Activated T-cell treated with anti-CD3 and anti-CD28 coated beads, Interleukin-2, amount 50 U/mL, for 1 hour (primary cell): ENCODE measurements at places on chromosomes 7 and 10.

GRCh38 chr10:94264085-94264484 is 98.7 kb downstream of the NOC3L start:
- DNase-seq = no peak

- no peak for DNase-seq
Observed at GRCh38 chr7:140593672-140593982, 47.0 kb downstream of the DENND2A start.

GRCh38 chr10:33453081-33454025 is 118.9 kb upstream of the NRP1 start:
- DNase-seq = no peak

- DNase-seq = no peak
Observed at GRCh38 chr10:58972576-58973234, 203.7 kb upstream of the PHYHIPL start.

GRCh38 chr7:141872931-141873330 is 31.6 kb upstream of the PRSS37 start:
- DNase-seq = no peak

DNA sequence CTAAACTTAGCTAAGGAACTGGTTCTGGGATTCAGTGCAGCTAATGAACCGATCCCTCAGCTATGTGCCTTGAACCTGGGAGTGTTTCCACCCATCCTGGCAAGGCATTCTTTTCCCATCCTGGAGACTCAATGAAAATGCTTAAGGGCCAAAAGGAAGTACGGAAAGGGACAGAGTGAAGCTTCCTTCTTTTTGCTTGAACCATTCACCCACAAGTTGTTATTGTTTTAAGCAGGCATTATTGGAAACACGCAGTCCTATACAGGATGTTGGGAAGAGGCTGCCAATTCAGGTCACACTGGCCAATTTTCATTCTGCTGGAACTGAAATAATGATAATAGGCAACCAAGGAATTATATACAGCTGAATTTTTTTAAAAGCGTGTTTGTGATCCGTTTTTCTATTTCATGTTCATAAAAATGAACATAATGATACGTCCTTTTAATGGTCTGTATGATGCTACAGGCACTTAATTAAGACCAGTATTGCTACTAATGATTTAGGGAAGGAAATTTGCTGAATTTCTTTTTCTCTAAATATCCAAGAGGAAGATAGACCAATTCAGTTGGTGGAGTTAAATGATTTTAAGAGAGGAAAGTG is 57.8 kb upstream of the FZD1 start:
- DNase-seq = no peak

DNA sequence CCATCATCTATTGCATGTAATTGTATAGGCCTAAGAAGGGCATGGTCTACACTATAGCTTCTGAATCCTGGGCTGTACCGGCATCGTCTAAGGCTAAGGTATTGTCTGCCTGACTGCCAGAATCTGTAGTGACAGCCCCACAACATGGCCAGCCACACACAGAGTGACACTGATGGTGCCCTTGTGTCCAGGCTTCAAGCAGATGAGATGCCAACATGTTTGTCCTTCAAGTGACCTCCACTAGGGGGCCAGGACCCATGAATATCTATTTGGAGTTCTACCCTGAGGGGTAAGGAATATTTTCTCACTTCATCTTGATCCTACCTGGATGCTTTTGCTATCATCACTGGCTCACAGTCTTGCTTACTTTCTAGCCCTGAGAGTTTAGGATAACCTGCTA is 1.5 kb downstream of the CYP3A7 start:
- no peak for DNase-seq

GRCh38 chr10:122182308-122182707 is 88.8 kb upstream of the BTBD16 start:
- no peak for DNase-seq

DNA sequence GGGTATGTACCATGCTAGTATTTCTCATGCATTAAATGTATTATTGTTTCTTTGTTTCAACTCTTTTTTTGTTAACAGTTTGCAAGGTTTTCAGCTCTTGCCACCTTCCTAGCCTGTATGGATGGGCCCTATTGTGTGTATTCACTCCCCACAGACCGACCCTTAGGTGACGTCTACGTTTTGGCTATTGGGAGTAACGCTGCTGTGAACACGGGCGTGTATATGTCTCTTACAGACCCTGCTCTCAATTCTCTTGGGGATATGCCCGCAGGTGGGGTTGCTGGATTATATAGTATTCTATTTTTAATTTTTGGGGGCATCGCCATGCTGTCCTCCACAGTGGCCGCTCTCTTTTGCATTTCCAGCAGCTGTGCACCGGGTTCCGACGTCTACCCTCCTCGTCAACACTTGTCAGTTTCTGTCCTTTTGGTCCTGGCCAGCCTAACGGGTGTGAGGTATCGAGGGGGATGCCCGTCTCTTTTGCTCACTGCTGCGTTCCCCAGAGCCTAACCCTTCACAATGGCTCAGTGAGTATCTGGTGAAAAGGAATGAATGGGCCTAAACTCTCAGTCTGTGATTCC is 64.1 kb upstream of the GNA12 start:
- no peak for DNase-seq
